ENCODE measurements at places on chromosomes 3 and 15.

- DNase-seq: no peak
These were observed 283.2 kb downstream of the EPHB1 start for GRCh38 chr3:135078283-135078682.

DNA sequence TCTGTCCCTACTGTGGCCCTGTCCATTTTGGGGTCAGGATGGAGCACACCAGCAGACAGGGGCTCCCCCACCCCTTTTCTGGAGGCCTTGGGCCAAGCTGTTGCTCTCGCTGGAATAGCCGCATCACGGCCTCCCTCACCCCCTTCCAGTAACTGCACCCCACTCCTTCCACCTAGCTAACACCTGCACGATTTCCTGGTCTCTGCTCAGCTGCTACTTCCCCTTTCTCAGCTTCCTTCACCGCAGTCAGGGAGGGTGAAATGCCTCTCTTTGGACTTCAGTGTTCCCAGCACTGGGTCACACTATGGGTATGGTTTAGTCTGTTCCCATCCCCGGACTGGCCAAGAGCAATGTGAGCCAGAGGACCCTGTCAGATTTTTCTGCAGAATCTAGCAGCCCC, 400.2 kb downstream of the MCTP2 start:
- no peak for DNase-seq

- DNase-seq: no peak
These were observed 191.5 kb upstream of the SLC2A2 start for GRCh38 chr3:171218069-171218468.

DNA sequence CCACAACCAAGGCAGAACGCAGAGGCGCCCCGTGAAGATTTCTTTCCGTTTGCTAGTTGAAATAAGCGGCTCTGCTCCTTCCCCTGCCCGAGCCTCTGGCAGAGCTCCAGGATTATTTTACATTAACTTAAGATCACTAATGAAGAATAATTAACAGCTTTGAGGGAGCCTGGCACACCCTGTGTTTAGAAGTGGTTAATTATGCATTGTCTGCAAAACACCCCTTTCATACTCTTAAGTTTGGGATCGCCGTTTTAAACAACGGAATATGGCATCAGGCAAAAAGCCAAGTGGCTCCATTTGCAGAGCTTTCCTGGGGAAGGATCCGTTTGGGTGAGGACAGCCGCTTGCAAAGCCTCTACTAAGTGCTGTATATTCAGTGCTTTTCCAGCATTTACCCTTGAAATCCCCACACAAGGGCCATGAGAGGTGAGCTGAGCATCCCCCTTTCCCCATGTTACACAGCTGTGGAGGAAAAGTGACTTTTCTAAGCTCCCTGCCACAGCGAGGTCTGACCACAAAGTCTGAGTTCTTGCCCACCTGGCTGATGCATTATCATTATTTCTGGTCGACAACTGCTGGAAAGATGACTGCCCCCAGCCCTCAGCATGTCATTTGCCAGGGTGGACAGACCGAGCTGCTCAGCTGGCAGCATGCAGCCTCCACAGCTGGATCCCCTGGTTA, 33.9 kb downstream of the IQSEC1 start:
- no peak for DNase-seq

DNA sequence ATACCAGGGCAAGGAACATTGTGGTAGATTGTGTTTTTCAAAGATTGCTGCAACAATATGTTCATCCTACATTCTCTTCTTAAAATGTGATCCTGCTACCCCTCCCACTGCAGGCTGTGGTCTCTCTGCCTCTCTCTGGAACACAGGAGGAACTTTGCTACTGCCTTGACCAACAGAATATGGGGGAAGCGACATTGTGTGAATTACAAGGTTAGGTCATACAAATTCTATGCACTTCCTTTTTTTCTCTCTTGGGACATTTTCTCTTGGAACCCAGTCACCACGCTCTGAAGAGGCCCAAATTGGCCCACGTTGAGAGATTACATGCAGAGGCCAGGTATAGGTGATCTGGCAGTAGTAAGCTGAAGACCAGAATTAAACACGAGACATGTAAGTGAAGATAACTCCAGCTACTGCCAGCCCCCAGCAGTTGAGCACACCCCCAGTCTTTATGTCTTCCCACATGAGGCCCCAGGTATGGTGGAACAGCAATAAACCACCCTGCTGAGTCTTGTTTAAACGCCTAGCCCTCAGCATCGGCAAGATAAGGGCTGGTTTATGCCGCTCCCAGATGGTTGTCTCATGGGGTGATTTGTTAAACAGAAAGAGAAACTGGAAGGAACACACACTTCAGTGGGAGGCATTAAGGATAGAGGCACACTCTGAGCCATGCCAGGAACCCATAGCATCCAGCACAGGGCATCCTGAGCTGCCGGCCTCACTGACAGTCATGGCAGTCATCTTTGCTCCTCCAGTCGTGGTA, 59.9 kb downstream of the FAM43A start:
- DNase-seq: no peak

DNA sequence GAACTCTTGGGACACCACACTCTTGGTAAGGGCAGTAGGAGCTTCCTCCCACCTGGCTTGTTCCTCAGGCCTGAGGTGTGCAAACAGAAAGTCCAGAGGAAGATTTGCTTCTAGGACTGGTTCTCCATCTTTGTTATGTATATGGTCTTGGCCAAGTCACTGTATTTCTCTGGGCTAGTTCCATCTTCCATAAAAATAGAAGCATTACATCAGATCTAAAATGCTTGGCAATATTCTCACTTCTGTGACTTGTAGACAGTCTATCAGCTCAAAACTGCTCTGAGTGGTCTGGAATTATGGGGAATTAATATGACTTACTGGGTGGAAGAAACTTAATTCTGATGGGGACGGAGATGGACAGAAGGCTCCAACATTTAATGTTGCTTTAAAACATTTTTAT, 55.2 kb downstream of the TMEM108 start:
- DNase-seq: no peak

DNA sequence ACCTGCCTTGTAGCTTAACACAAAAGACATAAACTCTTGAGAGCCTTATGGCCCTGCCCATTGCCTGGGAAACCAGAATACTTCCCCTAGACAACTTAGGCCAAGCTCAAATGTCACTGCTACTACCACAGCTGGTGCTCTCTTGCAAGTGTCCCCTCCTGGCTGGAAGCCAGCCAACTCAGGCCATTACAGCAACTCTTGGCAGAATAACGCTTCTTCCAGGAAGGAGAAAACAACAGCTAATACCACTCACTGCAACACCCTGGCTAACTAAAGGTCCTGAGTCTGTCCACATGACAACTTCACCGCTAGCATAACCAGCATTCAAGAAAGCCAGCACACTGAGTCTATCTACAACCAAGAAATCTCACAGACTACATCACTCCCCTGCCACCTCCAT, 5.1 kb upstream of the B4GALT4 start:
- no peak for DNase-seq

DNA sequence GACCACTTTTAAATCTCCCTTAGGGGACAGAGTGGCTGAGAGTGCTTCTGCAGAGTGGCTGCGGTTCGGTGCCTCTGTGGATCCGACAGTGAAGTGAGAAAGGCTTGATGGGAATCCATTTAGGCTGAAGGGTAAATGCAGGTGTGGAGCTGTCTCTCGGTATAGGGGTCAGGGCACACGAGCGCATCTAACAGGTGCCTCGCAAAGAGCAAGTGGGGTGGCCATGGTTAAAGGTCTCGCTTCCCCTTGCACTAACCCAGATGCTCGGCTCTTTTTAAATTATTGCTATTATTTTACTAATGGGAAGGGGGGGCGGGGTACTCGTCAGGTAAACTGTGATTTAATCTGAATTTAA, 598 bp upstream of the GJD2 start:
- DNase-seq: no peak

DNA sequence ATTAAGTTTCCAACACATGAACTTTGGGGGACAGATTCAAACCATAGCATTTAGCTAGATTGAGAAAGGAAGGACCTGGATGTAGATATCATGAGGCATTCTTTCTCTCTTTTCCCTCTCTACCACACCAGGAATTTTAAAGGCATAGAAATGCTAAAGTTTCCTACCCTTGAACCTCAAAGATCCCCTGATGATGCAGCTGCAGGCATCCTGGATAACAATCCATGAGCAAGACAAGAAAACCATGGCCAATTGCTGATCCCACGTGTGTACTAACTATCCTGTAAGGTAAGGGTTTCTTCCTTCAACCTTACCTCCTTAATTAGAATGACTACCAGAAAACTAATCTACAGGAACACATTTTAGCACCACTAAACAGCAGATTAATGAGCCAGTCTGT, 36.8 kb downstream of the CPNE4 start:
- DNase-seq: no peak

DNA sequence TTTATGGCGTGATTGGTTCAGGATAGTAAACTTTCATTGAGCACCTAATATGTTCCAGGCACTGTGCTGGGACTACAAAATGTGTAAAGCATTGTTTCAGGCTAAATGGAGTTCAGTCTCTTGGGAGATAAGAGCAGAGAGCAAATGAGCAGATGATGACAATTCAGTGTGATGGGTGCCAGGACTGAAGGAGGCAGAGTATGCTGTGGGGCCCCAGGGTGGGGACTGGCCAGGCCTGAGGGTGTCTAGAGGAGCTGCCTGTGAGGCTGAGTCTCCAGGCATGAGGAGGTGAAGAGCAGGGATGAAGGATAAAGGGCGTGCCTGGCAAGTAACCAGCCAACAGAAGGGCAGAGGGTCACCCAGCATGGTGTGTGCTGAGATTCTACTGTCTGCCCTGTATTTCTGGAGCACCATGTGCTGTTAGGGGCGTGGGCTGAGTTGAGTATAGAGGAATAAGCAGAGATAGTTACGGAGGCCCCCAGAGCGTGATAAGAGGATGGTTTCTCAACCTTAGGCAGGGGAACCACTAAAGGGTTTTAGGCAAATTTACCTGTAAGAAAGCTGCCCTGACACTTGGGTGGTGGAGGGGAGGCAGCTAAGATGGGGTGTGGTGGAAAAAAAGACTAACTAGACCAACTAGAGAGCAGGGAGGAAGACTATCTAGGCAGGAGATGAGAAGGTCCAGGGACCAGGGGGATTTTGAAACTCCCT, 38.5 kb downstream of the EPHB1 start:
- no peak for DNase-seq

DNA sequence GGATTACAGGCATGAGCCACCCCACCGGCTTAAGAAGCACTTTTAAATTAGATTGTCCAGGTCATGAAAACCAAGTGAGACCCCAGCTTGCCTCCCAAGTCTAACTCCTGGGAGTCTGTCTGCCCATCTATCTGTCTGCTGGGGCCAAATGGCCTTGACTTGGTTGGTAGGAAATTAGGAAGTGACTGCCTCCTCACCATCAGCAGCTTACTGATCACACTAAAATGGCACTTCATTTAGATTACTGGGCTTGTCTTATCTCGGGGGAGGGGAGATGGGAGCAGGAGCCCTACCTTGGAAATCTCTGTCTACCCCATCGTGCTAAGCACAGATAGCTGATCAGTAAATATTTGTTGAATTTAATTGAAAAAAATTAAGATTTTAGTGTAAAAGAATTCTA, 5.6 kb upstream of the LRRC2 start:
- DNase-seq: no peak

GRCh38 chr3:71973274-71974030, 188.5 kb upstream of the PROK2 start:
- DNase-seq: no peak

GRCh38 chr15:37220949-37221670, 120.8 kb upstream of the MEIS2 start:
- DNase-seq: no peak

GRCh38 chr3:102443021-102443420, 8.2 kb downstream of the ZPLD1 start:
- DNase-seq: no peak

- DNase-seq: no peak
These were observed 38.0 kb upstream of the RASGRF1 start for GRCh38 chr15:79128556-79128955.

GRCh38 chr3:17638356-17638755, 104.1 kb downstream of the TBC1D5 start:
- no peak for DNase-seq

GRCh38 chr3:182133752-182134151, 422.0 kb downstream of the SOX2 start:
- DNase-seq: no peak

DNA sequence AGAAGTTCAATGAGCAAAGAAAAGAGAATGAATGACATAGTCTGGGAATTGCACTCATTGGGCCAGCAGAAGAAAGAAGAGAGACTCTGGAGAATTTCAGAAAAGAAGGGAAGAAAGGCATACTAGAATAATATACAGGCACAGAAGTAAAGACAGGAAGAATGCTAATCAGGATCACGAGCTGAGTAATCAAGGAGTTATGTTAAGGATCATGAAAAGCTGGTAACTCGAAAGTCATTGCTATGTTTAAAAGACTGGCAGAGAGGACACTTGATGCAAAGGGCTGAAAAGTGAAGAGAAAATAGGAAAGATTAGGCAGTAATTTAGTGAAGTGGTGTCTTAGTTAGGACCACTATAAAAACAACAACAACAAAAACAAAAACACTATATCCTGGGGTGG, 284.1 kb downstream of the ZBBX start:
- no peak for DNase-seq

GRCh38 chr3:135558150-135558783, 407.3 kb upstream of the PPP2R3A start:
- no peak for DNase-seq

- no peak for DNase-seq
These were observed 518 bp downstream of the QARS1 start for GRCh38 chr3:49104052-49104426.

DNA sequence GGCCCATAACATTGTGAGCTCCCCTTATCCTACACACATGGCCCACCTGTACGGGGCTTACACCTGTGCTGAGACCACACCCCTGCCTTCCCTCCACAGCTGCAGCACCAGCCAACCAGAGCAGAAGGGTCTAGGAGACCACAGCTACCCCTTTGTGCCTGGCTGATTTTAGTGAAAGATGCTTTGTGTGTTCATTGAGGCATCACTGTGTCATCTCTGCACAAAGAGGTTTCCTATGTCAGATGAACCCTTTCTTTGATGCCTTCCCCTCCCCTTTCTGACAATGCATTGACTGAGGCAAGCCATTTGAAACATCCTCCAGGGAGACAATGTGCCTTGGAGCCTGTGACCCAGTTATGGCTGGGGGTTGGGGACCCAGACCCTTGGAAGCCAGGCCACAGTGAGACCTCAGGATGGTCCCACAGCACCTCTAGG, 54.9 kb upstream of the SLC7A14 start:
- DNase-seq: no peak

DNA sequence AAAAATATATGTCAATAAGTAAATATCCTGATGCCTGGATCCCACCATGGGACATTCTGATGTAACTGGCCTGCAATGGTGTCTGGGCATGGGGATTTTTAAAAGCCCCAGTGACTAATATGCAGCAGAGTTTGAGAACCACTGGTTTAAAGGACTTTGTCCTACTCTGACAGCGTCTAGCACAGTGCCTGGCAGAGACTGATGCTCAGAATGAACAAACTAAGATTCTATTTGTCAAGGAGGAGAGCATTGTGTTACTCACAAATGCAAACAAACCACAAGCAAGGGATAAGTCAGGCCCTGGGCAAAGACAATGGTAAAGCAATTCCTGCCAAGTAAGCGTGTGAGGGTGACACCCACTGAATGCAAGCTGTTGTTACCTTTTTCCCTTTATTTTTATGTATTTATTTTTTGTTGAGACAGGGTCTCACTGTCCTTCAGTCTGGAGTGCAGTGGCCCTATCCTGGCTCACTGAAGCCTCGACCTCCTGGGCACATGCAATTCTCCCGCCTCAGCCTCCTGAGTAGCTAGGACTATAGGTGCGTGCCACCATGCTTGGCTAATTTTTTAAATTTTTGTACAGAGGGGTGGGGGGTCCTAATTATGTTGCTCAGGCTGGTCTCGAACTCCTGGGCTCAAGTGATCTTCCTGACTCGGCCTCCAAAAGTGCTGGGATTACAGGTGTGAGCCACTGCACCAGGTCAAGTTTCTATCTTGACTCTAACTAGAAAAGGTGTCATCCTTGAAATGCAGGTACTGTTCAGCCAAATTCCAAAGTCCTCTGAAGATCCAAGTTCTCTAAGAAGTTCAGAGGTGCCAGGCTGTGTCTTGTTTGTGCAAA, 909 bp upstream of the GPD1L start:
- no peak for DNase-seq

Data from stimulated activated CD8-positive, alpha-beta memory T cell treated with anti-CD3 and anti-CD28 coated beads, Interleukin-12 subunit alpha, Interleukin-12 subunit beta, amount 100 ng/mL, for 4 hours (primary cell).